ENCODE measurements at places on chromosomes 1 and 21.

GRCh38 chr1:197439708-197440280, 171.7 kb downstream of the CRB1 start:
- DNase-seq, result peak; percentile 18

DNA sequence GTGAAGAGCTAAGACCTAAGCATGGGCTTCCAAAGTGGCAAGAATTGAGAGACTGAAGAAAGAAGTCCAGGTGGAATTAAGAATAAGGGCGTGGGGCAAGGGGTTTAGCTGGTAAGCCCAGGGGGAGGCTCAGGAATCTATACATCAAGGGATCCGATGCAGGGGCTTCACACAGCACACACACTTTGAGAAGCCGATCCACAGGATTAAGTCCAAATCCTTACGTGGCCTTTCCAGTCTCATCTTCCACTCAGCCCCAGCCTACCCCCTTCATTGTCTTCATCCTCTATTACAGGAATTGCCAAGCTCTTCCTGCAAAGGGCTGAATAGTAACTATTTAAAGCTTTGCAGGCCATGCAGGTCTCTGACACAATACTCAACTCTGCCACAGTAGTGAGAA, 101.3 kb downstream of the TGFBR3 start:
- no peak for DNase-seq

DNA sequence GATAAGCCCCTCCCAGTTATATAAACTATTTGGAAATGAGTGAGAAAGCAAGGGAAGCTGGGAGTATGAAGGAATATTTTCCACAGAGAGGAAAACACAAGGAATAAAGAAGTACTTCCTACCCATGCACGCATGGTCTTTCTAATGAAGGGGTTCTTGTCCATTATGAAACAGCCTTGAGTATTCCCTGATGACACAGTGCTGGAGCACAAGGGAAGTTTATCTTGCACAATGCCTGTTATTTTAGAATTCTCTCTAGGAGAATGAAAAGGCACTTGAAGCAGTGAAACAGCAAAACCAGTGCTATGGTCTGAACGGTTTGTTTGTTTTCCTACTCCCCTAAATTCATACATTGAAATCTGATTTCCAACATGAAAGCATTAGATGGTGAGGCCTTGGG, 38.6 kb upstream of the ADAMTS1 start:
- DNase-seq, result no peak

GRCh38 chr1:2251363-2251762, 23.2 kb downstream of the SKI start:
- DNase-seq, result no peak

DNA sequence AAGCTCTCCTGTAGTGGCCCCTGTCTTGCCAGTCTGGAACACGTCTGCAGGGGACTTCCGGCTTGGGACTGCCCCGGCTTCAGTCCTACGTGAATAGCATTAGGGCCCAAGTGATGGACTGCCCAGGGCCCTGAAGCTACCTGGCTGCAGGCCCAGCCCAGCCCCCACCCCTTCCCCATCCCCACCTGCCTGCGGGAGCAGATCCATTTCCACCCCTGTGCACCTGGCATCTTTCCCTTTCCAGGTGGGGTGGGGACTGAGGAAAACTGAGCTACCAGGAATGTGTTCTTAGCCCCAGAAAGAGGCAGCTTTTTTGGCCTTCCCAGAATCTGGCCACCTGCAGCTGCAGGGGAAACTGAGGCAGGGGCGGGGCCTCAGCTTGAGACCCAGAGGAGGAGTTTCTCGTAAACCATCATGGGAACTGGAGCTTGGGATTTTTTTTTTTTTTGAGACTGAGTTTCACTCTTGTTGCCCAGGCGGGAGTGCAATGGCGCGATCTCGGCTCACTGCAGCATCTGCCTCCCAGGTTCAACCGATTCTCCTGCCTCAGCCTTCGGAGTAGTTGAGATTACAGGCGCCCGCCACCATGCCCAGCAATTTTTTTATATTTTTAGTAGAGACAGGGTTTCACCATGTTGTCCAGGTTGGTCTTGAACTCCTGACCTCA, 3.2 kb downstream of the EDN2 start:
- no peak for DNase-seq

DNA sequence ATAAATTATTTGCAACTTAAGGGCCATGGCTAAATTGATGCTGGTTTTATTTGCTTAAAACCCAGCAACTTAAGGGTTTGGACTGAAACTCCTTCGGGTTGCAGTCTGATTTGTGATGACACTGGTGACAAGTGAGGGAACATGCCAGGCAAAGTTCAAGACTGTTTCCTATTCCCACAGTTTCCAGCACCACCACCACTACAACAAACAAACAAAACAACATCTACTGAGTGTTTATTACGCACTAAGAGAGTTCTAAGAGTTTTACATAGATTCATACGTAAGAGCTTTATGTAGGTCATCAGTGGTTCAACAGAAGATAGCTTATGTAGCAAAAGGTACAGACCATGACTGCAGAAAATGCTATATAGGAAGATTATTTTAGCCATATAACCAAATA, 1582.1 kb downstream of the BRINP3 start:
- DNase-seq, result no peak

DNA sequence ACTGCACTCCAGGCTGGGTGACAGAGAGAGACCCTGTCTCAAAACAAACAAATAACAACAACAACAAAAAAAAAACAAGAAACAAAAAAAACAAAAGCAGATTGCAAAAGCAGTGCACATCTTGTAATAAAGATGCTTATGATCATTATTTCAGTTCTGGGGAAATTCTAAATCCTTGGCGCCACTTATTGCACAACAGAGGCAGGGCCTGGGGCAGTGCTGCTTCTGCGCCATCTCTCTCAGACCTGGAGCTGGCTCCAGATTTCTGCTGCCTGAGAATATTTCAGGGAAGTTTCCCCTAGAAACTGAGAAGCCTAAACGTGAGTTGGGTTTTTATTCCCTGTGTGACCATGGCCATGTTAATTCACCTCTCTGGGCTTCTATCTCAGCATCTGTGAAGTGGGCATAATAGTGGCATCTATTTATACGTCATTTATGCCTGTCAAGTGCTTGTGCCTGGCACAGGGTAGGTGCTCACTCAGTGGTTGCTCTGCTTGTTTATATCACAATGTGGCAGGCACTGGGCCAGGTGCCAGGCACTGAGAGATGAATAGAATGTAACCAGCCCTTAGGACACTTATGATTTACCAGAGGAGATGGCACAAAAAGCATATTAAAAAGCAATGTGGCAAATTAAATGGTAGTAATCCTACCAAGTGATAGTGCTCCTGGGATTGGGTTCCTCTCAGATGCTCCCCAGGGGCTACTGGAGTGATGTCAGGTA, 67.9 kb downstream of the MDM4 start:
- DNase-seq, result no peak

GRCh38 chr1:182839209-182840066, at the start of gene DHX9:
Gene DHX9 (plus strand): TSS chr1:182839347. CDS start chr1:182842567, 3,220 bp downstream.
- DNase-seq, result peak; percentile 91

DNA sequence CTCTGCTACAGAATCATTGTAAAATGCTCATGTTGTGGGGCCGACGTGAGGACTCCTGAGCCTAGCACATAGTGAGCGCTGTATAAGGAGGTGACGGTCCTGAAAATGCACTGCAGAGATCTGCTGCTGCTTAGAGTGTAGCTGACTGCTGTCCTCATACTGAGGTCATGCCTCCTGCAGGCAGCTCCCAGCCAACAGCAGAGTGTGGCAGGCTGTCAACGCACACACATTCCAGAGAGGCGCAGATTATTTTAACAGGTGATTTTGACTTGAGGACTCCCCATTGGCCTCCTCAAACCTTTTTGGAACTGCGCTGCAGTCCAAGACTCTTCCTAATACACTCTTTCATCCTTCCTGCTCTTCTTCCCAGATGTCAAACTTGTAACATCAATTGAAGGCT, 119.8 kb upstream of the KCNJ6 start:
- DNase-seq, result no peak

GRCh38 chr1:86504137-86504479, 35.4 kb downstream of the CLCA1 start:
- no peak for DNase-seq

DNA sequence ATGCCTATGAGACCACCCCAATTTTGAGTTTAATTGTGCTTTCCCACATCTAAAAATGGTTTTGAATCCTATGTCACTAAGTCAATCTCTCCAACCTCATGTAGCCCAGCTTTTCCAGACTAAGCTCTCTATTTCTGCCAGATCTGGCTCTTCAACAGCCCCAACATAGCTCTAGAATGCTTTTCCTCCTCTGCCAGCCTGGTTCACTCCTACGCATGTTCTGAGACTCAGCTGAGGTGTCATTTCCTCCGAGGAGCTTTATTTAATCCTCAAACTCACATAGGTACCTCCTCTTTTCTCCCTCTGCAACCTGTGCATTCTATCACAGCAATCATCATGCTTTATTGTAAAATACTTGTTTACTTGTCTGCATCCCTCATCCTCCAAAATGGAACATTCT, 517.8 kb upstream of the BEND5 start:
- DNase-seq, result no peak

GRCh38 chr1:65114322-65114721, 33.7 kb upstream of the AK4 start:
- DNase-seq, result no peak

- peak; percentile 47 for DNase-seq
Measured at GRCh38 chr1:53087332-53088285, 25.6 kb downstream of the PODN start.

DNA sequence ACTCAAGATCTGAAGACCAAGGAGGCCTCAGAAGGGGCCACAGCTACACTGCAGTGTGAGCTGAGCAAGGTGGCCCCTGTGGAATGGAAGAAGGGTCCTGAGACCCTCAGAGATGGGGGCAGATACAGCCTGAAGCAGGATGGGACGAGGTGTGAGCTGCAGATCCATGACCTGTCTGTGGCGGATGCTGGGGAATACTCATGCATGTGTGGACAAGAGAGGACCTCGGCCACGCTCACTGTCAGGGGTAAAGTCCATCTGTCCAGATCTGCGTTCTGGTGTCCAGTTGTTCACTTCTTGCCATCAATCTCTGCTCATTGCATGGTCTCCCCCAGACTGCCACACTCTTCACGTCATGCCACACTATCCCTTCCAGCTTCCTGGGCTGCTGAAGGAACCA, 90.6 kb downstream of the OBSCN start:
- DNase-seq, result no peak

GRCh38 chr1:112546076-112546475, 37.3 kb downstream of the WNT2B start:
- no peak for DNase-seq

DNA sequence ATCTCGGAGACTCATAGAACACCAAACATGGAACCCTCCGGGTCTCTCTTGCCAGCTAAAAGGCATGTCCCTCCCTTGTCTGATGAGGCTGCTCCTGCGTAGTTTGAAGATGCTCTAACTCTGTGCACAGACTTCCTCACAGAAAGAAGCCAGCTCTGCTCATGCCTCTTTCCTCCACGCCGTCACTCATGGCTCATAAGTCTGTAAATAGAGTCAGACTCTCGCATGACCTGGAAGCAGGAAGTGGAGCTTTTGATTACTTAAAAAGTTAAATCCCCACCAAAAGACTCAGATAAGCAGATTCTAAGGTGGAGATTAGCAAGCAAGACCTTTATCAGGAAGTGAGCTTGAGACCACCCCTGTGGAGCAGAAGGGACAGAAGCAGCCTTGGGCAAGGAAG, 171.6 kb downstream of the TRIM33 start:
- DNase-seq, result no peak
